ENCODE measurements at places on chromosomes 7 and 10.
A peak's percentile ranks its signal among the peaks of the same experiment; 100 is the strongest.

- no peak for DNase-seq
These were observed 117.5 kb downstream of the TRIL start for GRCh38 chr7:28840592-28840995.

- DNase-seq = no peak
These were observed 22.5 kb downstream of the ST8SIA6 start for GRCh38 chr10:17431871-17432311.

- no peak for DNase-seq
These were observed 14.2 kb upstream of the HPS1 start for GRCh38 chr10:98460837-98461499.

DNA sequence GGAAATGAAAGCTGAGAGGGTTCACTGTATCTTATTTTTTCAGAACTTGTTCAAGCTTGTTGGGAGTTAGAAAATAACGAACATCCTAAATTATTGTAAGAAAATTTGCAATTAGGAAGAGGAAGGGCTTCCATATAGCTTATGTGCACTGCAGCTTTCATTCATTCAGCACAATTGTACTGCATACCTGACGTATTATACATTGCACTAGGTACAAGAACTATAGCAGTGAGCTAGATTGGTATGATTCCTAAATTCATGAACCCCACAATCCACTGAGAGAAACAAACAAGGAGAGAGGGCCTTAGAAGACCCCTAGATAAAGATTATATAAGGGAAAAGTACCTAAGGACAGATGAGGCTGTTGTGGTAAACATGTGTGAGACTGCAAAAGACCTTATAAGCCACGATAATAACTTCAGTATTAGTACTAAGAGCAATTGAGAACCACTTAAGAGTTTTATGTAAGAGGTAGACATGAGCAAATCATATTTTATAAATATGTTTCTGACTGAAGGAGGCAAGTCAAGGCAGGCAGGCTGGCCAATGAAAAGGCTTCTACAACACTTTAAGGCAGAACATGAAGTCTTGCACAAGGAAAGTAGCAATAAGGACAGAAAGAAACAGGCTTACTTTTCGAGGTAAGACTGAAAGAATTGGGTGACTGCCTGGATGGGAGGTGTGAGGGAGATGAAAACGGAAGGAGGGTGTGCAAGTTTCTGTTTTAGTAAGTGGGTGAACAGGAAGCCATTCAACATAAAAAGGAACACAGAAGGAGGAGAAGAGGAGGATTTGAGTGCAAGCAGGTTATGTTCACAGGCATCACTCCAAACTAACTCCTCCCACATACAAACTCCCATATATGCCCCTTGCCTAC lies 77.9 kb upstream of the LRRN3 start:
- DNase-seq = peak; percentile 3

GRCh38 chr7:30727061-30727945 lies 24.6 kb upstream of the INMT start:
- no peak for DNase-seq

DNA sequence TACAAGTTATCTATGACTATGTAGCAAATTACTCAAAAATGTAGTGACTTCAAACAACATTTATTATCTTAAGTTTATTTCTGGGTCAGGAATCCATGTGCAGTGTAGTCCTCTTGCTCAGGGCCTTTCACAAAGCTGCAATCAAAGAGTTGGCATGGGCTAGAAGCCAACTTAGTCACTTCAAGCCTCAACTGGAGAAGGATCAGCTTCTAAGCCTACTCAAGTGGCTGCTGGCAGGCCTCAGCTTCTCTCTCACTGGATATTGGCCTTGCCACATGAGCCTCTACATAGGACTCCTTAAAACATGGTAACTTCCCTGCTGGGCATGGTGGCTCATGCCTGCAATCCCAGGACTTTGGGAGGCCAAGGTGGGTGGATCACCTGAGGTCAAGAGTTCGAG lies 5.0 kb upstream of the NFE2L3 start:
- DNase-seq = no peak

- DNase-seq = no peak
These were observed 84.1 kb upstream of the PPIF start for GRCh38 chr10:79262959-79263746.

GRCh38 chr7:8560501-8560900 lies 127.1 kb downstream of the NXPH1 start:
- no peak for DNase-seq

GRCh38 chr10:116752563-116752962 lies 10.2 kb upstream of the HSPA12A start:
- DNase-seq = no peak

GRCh38 chr7:69515495-69516212 lies 82.6 kb upstream of the AUTS2 start:
- DNase-seq = peak; percentile 9

GRCh38 chr7:115997221-115997620 lies 33.3 kb downstream of the TFEC start:
- no peak for DNase-seq

DNA sequence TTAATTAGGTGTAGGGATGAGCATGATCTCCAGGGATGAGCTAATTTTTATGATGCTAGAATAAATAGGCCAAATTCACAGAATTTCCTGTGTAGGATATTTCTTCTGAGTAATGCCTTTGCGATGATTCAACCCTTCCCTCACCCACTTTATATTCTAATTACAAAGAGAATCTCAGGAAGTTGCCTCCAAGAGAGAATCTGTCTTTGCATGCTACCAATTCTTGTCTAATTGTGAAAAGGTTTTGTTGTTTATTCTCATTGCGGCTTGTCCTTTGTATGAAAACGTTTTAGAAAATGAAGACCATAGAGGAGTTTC lies 6.3 kb downstream of the C7orf57 start:
- DNase-seq = peak; percentile 35

DNA sequence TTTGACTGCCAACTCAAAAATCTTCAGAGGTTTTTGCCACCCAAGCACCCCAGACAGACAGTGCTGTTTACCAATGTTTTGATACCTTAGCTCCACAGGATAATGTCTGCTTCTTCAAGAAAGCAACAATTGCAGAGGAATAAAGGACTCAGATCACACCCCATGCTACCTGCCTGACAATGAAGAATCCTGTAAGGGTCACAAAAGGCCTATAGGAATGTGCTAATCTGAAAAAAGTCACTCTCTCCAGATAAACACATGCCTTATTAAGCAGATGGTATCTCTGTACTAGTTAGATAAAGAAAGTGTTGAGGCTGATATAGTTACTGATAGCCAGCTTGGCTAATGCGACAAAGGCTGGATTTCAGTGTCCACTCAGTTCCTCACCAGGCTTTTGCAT lies 1076.7 kb upstream of the SORCS1 start:
- no peak for DNase-seq

GRCh38 chr10:17229016-17229716 lies 1.1 kb downstream of the VIM start:
- DNase-seq = peak; percentile 62

Data from putamen (tissue), 1 donor.